ENCODE measurements at places on chromosomes 16 and 17.
A peak's percentile ranks its signal among the peaks of the same experiment; 100 is the strongest.

- H3K27ac ChIP-seq, result no peak overlapping the region
- H3K36me3 ChIP-seq, result no peaks in the 10 kb centered on the region
- no peaks in the 10 kb centered on the region for H3K27me3 ChIP-seq
- H3K4me3 ChIP-seq, result no peak overlapping the region
- no peaks in the 10 kb centered on the region for H3K4me1 ChIP-seq
- no peak for DNase-seq
These were observed 25.0 kb upstream of the MILR1 start for GRCh38 chr17:64423881-64424280.

DNA sequence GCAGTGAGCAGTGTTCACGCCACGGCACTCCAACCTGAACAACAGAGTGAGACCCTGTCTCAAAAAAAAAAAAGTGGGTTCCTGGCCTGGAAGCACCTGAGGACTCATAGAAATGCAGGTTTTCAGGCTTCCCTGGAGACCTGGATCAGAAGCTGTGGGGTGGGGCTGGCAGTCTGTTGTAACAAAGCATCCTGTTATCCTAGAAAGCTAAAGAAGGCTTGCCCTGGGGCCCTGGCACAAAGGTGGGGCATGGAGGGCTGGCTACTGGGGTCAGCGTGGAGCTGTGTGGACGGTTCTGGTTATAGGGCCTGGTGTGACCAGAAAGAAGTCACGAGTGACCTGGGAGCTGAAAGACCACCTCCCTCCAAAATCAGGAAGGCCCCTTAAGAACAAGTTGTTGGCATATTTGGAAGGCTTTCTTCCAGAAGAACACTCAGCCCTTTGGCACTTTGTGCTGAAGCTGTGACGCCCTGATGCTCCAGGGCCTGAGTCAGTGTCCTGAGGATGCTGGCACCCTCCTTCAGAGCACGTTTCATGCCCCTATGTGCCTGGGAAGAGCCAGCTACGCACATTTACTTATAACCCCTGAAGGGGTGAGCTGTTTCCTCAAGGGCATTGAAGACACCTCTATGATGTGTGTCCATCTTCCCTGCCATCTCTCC, 6.2 kb downstream of the CRISPLD2 start:
- H3K27ac ChIP-seq, result peak overlapping the region; percentile 74
- no peaks in the 10 kb centered on the region for H3K4me1 ChIP-seq
- DNase-seq, result no peak
- no peaks in the 10 kb centered on the region for H3K27me3 ChIP-seq
- H3K4me3 ChIP-seq, result no peak overlapping the region

DNA sequence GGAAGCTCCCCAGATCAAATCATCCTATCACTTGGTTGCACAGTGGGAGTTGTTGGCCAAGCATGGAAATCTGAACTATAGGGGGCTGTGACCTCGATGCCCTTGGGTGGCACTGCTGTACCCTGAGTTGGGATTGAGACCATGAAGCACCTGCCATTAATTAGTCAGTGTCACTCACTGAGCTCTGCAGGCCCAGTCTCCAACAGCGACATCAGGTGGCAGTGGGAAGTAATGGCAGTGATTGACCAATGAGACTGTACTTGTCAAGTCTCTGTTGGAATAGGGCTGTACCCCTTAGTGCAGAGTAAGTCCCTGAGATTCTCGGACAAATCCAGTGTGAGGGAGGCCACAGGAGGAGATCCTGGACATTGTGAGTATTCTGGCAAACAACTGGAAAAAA, 118.0 kb upstream of the RPL38 start:
- no peak overlapping the region for H3K4me3 ChIP-seq
- H3K27ac ChIP-seq, result no peak overlapping the region
- H3K36me3 ChIP-seq, result no peaks in the 10 kb centered on the region
- no peaks in the 10 kb centered on the region for H3K4me1 ChIP-seq
- DNase-seq, result no peak

DNA sequence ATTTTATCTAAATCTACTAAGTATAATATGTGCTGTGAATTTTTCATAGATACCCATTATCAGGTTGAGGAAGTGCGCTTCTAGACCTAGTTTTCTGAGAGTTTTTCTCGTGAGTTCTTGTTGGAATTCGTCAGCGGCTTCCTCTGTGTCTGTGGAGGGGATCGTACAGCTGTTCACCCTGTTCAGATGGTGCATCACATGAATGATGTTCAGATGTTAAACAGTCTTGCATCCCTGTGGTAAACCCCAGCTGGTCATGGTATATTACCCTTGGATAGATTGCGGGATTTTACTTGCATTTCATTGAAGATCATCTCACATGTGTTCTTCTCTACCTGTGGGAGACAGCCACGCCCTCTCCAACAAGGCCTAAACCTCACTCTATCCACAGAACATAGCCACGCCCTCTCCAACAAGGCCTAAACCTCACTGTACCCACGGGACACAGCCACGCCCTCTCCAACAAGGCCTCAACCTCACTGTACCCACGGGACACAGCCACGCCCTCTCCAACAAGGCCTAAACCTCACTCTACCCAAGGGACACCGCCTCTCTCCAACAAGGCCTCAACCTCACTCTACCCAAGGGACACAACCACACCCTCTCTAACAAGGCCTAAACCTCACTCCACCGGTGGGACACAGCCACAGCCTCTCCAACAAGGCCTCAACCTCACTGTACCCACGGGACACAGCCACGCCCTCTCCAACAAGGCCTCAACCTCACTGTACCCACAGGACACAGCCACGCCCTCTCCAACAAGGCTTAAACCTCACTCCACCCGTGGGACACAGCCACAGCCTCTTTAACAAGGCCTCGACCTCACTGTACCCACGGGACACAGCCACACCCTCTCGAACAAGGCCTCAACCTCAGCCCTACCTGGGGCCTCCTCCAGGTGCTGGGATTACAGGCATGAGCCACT, 180.2 kb upstream of the CHMP6 start:
- no peak overlapping the region for H3K4me3 ChIP-seq
- H3K27me3 ChIP-seq, result no peaks in the 10 kb centered on the region
- DNase-seq, result no peak
- no peak overlapping the region for H3K27ac ChIP-seq
- H3K4me1 ChIP-seq, result no peaks in the 10 kb centered on the region

DNA sequence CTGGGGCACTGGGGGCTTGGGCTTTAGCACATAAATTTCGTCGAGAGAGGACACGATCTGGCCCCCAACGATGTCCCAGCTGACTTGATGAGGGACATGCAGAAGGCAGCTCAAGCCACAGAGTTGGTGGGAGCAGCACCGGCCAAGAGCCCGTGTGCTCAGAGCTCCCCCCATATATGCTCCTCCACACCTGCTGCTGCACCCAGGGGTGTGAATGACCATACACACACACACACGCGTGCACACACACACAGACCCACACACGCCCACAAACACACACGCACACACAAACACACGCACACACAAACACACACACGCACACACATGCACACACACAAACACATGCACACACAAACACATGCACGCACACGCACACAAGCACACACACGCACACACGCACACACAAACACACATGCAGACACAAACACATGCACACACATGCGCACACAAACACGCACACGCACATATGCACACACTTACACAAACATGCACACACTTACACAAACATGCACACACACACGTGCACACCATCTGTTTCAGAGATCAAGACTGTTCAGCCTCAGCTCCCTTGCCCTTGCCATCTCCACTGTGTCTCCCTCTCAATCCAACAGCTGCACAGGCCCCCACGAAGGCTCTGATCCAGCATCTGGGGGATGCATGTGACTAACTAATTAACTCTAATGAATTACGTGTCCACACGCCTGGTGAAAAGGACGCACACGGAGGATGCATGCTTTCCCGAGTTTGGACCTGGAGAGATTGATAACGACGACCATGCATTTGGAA, 85.6 kb upstream of the TNRC6C start:
- H3K4me1 ChIP-seq, result no peaks in the 10 kb centered on the region
- no peak for DNase-seq
- H3K4me3 ChIP-seq, result no peak overlapping the region
- H3K27ac ChIP-seq, result no peak overlapping the region

- H3K36me3 ChIP-seq, result no peaks in the 10 kb centered on the region
- no peak within 1 kb of the TSS for H3K27ac ChIP-seq
- no peaks in the 10 kb centered on the region for H3K27me3 ChIP-seq
- no peak for DNase-seq
- no peak within 1 kb of the TSS for H3K4me3 ChIP-seq
These were observed at the start of gene CCL22 for GRCh38 chr16:57358527-57359095. Gene CCL22, plus strand, starts transcription at chr16:57358783. Its CDS starts 34 bp downstream, at chr16:57358817.

DNA sequence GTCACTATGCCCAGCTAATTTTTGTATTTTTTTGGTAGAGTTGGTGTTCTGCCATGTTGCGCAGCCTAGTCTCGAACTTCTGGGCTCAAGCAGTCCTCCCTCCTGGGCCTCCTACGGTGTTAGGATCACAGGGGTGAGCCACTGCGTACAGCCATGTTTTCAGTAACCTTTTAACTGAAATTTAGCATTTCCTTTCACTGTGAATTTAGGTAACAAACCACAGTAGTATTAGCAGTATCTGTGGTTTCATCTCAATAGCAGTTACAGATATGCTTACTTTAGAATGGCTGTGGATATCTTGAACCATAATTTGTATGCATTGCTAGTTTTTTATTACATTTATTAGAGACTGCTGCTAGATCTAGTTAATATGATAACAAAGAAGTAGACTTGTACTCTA, 4.3 kb upstream of the RANGRF start:
- no peak overlapping the region for H3K4me3 ChIP-seq
- no peaks in the 10 kb centered on the region for H3K4me1 ChIP-seq
- DNase-seq, result no peak
- H3K36me3 ChIP-seq, result no peaks in the 10 kb centered on the region
- H3K27ac ChIP-seq, result no peak overlapping the region

DNA sequence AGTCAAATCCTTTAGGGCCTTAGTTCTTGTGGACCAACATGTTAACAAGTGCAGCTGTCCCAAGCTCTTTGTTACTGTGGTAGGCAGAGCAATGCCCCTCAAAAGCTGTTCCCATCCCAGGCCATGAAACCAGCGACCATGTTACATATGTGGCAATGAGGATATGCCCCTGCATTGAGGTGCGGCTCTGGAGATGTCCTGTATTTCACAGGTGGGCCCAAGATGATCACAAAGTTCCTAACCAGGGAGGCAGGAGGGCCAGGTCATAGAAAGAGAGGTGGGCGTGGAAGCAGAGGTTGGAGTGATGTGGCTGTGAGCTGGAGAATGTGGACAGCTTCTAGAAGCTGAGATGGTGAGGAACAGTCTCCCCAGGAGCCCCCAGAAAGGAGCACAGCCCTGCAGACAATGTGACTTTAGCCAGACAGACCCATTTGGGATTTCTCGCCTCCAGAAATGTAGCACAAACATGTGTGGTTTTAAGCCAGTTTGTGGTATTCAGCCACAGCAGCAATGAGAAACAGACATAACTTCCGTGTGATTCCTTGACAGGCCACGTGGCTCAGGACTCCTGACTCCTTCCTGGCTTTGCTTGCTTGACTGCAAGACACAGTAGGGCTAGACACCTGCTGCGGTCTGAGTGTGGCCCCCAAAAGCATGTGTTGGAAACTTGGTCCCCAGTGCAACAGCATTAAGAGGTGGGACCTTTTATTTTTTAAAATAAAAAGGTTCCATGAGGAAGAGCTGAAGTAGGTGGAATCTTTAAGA, 778.3 kb downstream of the KCNJ18 start:
- no peaks in the 10 kb centered on the region for H3K4me1 ChIP-seq
- H3K36me3 ChIP-seq, result no peaks in the 10 kb centered on the region

DNA sequence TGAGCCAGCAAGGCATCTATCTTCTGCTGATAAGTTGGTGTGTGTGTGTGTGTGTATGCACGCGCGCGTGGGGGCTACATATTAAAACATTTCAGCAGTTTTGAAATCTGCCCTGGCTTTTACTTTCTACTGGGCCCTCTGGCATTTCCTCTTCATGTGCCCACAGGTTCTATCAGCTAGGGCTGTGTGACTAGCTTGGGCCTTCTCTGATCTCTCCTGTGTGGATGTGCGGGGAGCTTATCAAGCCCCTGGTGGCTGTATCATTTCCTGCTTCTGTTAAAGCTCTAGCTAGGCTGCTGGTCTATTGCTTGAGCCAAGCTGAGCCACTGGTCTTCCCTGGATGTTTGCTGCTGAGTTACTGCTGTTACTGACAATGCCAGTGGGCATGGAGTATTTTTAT, 132.5 kb downstream of the AATF start:
- H3K4me1 ChIP-seq, result no peaks in the 10 kb centered on the region
- no peaks in the 10 kb centered on the region for H3K36me3 ChIP-seq
- H3K27me3 ChIP-seq, result no peaks in the 10 kb centered on the region

- no peak overlapping the region for H3K27ac ChIP-seq
- no peak for DNase-seq
- no peak overlapping the region for H3K4me3 ChIP-seq
- H3K36me3 ChIP-seq, result no peaks in the 10 kb centered on the region
These were observed 7.4 kb downstream of the SCARF1 start for GRCh38 chr17:1638171-1638590.

DNA sequence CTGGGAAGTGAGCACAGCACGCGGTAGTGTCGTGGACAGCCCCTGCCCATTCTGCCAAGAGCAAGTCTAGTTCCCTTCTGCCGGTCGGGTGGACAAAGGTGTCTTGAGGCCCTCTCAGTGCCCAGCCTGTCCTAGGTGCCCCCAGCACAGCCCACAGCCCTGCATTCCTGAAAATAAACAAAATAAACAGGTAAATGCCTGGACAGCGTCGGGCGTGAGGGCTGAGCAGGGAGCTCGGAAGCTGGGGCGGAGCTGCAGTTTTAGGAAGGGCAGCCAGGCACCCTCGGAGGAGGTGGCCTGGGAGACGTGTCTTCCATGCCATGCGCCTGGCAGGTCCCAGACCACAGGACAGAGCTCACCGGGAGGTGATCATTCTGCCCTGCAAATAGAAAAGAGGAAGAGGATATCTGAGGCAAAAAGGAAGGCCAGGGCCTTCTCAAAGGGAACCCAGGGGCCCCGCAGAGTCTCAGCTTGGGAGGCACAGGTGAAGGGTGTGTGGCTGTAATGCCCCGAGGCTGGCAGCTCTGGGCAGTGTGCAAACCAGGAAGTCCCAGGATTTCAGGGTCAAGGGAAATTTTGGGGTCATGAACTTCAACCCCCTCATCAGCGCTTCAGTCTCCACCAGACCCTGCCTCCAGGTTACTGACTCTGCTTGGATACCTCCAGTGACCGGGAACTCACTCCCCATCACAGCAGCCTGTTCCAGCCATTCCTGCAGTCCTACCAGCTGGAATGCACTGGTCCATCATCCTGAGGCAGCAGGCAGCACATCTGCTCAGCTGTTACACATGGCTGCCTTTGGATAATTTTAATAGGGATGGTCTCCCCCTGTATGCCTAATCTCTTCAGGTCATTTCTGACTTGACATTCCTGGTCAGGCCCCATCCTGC, 1.7 kb downstream of the ZNF469 start:
- H3K36me3 ChIP-seq, result no peaks in the 10 kb centered on the region
- H3K27ac ChIP-seq, result no peak overlapping the region
- H3K4me3 ChIP-seq, result no peak overlapping the region
- DNase-seq, result no peak
